Activated CD4-positive, CD25-positive, alpha-beta regulatory T cell (primary cell): ENCODE measurements at places on chromosomes 13 and 19.

DNA sequence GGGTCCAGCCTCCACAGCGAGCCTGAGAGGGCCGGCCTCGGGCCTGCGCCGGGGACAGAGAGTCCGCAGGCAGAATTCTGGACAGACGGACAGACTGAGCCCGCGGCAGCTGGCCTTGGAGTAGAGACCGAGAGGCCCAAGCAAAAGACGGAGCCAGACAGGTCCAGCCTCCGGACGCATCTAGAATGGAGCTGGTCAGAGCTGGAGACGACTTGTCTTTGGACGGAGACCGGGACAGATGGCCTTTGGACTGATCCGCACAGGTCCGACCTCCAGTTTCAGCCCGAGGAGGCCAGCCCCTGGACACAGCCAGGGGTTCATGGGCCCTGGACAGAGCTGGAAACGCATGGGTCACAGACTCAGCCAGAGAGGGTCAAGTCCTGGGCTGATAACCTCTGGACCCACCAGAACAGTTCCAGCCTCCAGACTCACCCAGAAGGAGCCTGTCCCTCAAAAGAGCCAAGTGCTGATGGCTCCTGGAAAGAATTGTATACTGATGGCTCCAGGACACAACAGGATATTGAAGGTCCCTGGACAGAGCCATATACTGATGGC, 490 bp downstream of the ITPKC start:
- no peak for DNase-seq

GRCh38 chr13:85935868-85936467, 136.7 kb upstream of the SLITRK6 start:
- no peak for DNase-seq

DNA sequence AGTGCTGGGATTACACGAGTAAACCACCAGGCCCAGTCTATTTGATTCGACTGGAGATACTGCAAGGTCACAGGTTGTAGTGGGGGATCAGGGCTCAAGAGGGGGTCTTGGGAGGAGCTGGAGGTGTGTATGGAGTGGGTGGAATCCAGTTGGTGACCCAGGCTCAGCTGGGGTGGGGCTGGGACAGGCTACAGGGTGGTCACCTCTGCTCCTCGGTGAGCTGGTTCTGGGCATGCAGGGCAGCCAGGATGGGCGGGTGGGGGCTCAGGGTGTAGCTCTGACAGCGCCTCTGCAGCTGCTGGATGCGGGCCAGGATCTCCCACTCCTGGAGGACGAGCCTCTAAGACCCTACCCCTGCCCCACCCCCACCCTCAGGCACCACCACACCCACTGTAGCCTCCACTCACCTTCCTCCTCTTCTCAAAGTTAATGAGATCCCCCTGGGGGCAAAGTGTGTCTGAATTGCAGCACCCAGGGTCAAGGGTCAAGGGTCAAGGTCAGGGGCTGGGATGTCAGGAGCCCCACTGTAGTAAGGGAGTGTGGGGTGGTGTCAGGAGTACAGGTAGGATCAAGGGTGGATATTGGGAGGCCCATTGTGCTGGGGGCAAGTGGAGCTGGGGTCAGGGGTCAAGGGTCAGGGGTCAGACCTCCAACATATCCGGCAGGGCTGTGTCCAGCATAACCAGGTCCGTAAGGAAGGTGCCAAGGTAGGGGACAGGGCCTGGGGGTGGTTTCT, 17.1 kb downstream of the RGL3 start:
- no peak for DNase-seq

- DNase-seq = no peak
Measured at GRCh38 chr13:72061613-72062012, 194.6 kb upstream of the DACH1 start.

- no peak for DNase-seq
Measured at GRCh38 chr19:11069561-11069960, 19.7 kb upstream of the LDLR start.

- peak; percentile 73 for DNase-seq
Measured at GRCh38 chr19:1066748-1067340, at the start of gene ARHGAP45. Gene ARHGAP45 (plus strand): TSS chr19:1067167. CDS start chr19:1067406, 239 bp downstream.

- no peak for DNase-seq
Measured at GRCh38 chr19:17778968-17779929, 15.7 kb upstream of the B3GNT3 start.
